A549 treated with RU486 at 1 μM for 4 hours (cell line): ENCODE measurements at places on chromosomes 1 and 21. TPM values are rescaled to one million over a fixed set of nuclear protein-coding genes. Genes with fewer than 3 reads are reported as not detected.

Gene MTARC2
- total RNA-seq, result 10.3 to 13.0 TPM (median 10.8 TPM) in 5 replicates

Gene AJAP1
- not detected in 5 replicates for total RNA-seq

Gene ANKRD35
- total RNA-seq, result not detected in 5 replicates

Gene LMX1A
- total RNA-seq, result not detected in 5 replicates

Gene ZNF697
- total RNA-seq, result 1.3 to 2.1 TPM (median 1.9 TPM) in 5 replicates

Gene AMPD2
- total RNA-seq, result 24.4 to 31.6 TPM (median 29.2 TPM) in 5 replicates

Gene SH3BGR
- 0.65 to 1.5 TPM (median 0.84 TPM) in 5 replicates for total RNA-seq

Gene CD53
- total RNA-seq, result not detected in 5 replicates

Gene LYPD8
- total RNA-seq, result 0.15 to 0.22 TPM (median 0.21 TPM) in 4 of 5 replicates, not detected in the other

Gene RPE65
- not detected in 5 replicates for total RNA-seq

Gene FALEC
- 0.29 to 0.46 TPM in 2 of 5 replicates, not detected in the others for total RNA-seq
